ENCODE measurements at places on chromosomes 3 and 15.

DNA sequence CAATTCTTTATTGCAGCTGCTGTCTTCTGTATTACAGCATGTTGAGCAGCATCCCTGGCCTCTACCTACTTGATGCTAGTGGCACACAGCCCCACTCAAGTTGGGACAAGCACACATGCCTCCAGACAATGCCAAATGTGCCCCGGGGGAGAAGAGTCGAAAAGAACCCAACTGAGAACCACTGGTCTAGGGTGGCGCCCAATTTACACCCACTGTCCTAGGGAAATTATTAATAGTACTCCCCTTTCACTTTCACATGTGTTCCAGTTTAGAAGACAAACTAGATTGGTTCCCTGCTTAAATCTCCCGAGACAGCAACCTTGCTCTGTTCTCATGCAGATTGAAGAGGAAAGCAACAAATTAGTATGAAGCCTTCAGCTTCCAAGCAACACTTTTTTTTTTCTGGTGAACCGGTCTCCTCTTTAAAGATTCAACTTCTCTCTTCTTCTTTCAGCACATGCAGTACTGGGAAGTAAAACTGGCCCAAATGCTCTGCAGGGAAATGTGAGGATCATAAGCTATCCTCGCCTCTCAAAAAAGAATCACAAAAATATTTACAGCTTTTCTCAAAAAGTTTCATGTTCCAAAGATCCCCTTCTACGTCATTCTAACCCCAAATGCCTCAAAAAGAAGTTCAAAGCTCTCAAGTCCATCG, 823.9 kb upstream of the CFAP20DC start:
- no peak for DNase-seq

DNA sequence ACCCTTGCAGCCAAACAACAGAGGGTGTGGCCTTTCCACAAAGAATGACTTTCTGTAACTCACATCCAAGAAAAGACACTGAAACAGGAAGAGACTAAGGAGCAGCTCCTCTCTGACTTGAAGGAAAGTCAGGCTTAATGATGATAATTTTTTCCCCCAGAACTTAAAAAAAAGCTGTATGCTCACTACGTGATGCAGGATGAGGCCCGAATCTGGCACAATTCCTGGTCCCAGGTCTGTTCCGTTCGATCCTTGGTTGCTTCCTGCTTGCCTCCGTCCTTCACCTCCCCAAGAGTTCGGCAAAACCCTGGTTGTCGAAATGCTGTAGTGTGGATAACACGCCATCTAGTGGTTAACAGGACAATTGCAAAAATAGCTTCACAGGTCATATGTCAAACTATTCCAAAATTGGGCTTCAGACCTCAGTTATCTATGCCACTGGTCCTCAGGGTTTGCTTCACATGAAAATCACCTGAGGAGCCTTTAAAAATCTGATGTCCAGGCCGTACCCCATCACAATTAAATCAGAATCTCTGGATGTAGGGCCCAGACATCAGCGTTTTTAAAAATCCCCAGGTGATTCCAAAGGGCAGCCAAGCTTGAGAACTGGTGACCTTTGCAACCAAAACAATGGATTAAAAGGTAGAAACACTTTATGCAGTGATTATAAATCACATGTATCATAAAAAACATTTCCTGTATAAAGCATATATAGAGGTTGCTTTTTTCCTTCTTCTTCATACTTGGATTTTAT, 28.1 kb upstream of the SYNM start:
- peak; percentile 82 for DNase-seq

DNA sequence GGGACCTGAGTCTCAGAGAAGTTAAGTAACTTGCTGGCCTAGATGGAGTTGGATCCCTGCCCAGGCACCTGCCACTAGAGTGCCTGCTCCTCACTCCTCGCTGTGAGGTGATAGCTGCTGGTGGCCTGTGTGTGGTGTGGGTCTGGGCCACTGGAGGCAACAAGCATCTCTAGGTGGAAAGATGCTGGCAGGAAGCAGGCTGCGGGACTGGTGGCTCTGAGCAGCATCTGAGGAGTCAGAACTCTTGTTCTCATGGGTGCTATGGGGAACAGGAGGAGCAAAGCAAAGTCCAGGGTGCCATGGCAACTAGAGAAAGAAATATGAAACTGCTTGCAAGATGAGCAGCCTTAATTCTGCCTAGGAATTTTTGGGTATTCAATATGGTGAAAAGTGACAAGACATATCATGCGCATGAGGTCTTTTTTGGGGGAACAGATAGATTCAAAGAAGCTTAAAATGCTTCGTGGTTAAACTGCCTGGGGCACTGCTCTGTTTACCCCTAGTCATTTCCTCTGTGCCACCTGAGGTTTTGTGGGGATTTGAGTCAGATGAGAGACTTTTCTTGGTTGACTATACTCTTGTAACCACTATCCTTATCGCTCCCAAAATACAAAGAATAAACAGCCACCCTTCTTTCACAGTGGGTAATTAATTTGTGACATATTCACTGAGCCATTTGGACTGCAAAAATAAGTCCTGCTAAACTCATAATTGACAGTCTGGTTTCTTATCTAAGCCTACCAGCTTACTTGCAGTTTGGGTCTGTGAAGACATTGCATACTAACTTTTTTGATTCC, 50.3 kb downstream of the MED12L start:
- DNase-seq = no peak

GRCh38 chr3:84906065-84906464, 52.7 kb upstream of the CADM2 start:
- DNase-seq = no peak

Data from astrocyte of the spinal cord (primary cell).